ENCODE measurements at places on chromosomes 1 and 21.

DNA sequence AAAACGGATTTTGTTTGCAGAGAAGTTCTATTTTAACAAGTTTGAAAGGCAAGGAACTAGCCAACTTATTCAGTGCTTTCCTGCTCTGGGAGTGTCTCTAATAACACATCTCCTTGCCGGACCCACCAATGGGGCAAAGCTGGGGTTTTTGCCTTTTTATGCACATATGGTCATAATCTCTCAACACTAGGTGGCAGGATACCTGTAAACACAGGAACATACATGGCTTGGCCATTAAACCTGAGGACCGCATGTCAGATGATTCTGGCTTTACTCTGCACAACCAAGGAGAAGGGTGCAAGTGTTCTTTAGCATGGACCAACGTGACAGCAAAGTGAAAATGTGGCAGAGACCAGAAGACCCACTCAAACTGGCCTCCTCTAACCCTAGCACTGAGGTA, 4.9 kb downstream of the TMEM9 start:
- DNase-seq = no peak

GRCh38 chr1:206116191-206116872, 856 bp downstream of the AVPR1B start:
- DNase-seq = no peak

- DNase-seq = no peak
These were observed 28.9 kb downstream of the DOP1B start for GRCh38 chr21:36185523-36185922.

DNA sequence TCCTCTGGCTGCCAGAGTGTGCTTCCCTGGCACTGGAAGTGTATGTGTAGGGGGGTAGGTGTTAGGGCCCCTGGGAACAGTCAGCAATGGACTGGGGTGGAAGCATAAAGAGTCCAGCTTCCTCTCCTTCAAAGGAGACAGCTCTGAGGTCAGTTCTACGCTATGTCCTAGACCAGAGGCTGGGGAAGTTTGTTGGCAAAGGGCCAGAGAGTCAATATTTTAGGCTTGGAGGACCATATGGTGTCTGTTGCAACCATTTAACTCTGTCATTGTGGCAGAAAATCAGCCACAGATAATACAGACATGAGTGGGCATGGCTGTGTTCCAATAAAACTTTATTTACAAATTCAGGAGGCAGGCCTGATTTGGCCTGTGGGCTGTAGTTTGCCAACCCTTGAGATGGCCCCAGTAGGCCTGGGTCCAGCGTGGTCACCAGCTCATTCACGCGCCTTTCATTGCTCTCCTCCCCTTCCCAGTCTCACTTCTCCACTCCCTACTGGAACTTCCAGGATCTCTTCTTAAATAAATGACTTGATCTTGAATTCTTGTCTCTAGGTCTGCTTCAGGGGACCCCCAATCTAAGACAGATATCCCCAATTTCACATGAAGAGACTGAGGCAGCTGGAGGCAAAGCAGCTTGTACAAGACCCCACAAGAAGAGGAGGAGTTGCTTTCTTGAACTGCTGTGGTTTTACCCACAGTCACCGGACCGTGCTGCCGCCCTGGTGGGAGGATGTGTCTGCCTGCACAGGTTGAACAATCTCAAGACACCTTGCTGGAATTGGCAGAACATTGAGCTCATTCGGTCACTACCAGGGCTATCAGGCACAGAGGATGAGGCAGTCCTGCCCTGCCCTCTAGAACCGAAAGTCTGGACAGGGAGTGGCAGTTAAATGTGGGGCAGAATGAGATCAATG, 162.4 kb upstream of the POU3F1 start:
- no peak for DNase-seq

- no peak for DNase-seq
These were observed 72.3 kb upstream of the ERG start for GRCh38 chr21:38570596-38570995.

DNA sequence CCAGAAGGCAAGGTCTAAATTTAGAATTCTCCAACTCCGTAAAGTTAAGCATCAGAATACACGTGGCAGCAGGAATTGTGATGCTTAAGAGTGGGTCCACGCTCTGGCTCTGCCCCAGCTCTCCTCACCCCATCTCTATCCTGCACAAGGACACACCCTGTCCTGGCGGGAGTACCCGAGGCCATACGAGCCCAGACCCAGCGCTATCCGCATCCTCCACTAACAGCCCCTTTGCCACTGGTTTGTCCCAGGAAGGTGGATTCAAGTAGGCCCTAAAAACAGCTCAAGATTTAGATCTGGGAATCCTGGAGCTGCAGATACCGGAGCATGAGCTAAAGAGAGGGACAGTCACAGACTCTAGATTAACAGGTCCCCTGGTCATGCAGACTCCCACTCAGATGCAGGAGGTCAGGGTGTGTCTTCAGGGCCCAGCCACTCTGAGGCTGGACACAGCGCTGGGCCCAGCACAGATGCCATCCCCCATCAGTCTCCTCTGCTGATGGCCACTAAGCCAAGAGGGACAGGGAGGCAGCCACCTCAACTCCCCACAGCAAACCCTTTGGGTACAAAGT, 393.3 kb downstream of the NPHP4 start:
- no peak for DNase-seq

- DNase-seq = no peak
These were observed 26.6 kb downstream of the UBE2G2 start for GRCh38 chr21:44774972-44775371.

GRCh38 chr21:32140604-32141317, 138.1 kb downstream of the MIS18A start:
- no peak for DNase-seq

DNA sequence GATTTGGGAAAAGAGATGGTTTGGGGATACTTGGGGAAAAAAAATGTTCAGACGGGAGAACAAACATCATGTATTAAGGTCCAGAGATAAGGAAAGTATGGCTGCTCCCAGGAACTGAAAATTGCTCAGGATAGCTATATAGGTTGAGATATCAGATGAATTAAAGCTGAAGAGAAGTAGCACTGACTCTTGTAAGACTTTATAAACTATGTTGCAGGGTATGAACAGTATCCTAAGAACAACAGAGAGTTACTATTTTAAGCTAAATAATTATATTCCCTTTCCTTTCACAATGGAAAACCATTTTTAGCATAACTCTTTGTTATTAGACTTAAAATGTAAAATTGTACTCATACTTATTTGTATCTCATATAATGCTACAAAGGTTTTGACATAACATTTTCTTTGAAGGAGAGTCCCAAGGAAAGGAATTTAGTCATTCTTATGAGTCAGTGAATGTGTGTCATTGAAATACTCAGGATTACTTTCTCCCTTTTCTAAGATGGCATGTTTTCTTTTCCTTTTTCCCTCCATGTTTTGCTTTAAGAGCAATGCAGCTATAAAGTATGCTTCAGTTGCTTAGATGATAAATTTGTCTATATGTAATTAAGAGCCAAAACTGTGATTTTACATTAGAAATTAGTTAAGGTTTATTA, 139.4 kb upstream of the KIAA1614 start:
- no peak for DNase-seq

GRCh38 chr1:153355445-153356071, 2.1 kb upstream of the S100A9 start:
- DNase-seq = no peak

- DNase-seq = no peak
These were observed 63.7 kb downstream of the TENT5C start for GRCh38 chr1:117669572-117669971.

- DNase-seq = no peak
These were observed 201.6 kb downstream of the SDCCAG8 start for GRCh38 chr1:243457363-243457982.
